ENCODE measurements at places on chromosomes 4 and X.

- no peak for DNase-seq
Observed at GRCh38 chrX:9609499-9609898, 144.6 kb downstream of the TBL1X start.

DNA sequence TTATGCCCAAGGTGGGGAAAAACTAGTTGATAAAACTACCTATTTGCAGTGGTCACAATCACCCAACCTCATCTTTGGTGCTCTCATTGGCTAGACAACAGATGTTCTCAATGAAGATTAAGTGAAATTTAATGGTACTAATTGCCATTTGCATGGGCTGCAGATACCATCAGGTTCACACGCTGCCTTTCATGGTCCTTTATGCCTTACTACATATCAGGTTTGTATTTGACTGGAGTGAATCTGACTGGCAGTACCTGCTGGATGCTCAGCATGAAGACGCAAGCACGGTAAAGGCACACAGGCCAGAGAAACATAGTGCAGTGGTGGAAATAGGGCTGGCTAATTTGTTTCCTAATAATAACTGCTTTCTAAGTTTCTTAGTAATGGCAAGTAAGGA is 48.3 kb downstream of the DCX start:
- DNase-seq, result no peak

DNA sequence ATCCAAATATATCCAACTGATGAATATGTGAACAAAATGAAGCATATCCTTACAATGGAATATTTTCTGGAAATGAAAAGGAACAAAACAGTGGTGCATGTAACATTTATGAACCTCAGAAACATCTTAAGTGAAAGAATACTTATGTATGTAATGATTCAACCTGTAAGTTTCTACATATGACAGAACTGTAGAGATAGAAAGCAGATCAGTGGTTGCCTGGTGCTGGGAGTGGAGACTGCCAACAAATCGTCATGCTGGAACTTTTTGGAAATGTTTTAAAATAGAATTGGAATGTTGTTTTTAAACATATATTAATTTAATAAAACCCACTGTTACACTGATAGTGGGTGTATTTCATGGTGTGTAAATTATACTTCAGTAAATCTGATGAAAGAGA is 667.5 kb downstream of the RAPGEF2 start:
- no peak for DNase-seq

- no peak for DNase-seq
Observed at GRCh38 chr4:140866492-140867005, 110.4 kb upstream of the TBC1D9 start.

GRCh38 chr4:109600431-109600830 is 40.4 kb downstream of the MCUB start:
- DNase-seq, result no peak

DNA sequence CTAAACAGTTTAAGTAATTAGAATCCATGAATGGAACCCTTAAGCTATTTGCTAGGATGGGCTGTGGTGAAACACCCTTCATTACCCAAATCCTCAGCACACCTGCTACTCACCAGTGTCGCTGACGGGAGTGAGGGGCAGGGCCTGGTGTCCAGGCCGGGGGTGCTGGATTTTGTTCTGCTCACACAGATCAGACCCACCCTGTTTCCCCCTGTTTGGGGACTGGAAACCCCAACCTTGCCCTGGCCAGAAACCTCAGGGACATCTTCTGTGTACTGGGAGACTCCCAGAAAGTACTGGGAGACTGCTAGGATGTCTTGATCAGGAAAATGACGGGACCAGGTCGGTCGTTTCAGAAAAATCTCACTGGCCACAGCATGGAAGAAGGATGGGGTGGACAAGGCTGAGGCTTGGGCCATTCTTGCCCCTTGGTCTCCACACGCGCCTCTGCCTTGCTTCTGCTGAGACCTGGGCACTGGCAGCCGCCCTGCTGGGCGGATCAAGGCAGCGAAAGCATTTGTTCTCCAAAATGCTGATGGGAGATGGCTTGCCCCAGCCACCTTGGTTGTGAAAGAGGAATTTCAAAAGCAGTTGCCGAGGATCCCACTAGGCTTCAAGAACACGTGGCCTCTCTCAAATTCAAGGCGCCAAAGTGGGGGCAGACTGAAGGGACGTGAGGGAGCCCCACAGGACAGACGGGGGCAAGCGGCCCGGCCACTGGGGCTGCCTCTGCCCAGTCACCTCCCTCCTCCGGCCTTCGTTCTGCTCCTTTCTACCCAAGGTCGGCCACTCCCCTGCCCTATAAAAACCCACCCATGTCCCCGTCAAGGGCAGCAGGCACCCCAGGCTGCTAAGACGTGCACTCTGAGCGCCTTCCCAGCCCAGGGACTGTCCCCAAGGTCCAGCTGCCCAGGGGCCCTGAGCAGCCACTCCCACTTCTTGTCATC is 23.5 kb upstream of the PDE6B start:
- DNase-seq, result no peak

GRCh38 chrX:132433001-132433400 is 55.8 kb downstream of the MBNL3 start:
- no peak for DNase-seq
